ENCODE measurements at places on chromosomes 7 and 10.
A peak's percentile ranks its signal among the peaks of the same experiment; 100 is the strongest.

DNA sequence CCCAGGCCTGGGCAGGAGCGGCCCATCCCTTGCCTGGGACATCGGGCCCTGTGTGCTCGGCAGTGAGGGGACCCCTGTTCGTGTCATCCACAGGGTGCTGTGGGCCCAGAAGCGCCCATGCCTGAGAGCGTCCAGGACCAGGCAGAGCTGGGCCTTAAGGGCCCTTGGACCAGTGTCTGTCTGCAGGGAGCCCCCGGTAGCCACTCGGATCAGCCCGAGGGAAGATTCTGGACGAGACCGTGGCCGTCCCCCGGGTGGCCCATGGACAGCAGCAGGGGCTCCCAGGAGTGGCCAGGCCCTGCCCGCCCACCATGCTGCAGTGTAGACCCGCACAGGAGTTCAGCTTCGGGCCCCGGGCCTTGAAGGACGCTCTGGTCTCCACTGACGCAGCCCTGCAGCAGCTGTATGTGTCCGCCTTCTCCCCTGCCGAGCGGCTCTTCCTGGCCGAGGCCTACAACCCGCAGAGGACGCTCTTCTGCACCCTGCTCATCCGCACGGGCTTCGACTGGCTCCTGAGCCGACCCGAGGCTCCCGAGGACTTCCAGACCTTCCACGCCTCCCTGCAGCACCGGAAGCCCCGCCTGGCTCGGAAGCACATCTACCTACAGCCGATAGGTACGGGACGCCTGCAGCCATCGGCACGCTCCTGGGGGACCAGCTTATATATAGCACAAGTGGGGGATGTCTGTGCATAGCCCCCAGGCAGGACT, 12.3 kb downstream of the AMZ1 start:
- DNase-seq: no peak

DNA sequence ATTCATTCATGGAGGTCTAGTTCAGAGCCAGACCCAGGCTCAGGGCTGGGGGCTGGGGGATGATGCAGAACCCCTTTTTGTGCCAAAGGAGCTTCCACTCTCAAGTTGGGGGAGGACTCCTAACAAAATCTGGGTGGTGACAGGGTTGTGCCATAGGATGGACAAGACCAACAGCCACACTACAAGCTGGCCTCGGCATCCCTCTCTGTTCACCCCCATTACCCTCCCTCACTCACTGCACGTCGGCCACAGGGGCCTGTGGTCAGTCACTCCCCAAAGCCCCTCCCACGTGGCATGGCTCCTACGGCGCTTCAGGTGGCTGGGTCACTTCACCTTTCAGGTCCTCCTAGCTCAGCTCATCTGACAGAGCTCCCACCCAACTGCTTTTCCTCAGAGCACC, 348.7 kb upstream of the ZMIZ1 start:
- DNase-seq: no peak

DNA sequence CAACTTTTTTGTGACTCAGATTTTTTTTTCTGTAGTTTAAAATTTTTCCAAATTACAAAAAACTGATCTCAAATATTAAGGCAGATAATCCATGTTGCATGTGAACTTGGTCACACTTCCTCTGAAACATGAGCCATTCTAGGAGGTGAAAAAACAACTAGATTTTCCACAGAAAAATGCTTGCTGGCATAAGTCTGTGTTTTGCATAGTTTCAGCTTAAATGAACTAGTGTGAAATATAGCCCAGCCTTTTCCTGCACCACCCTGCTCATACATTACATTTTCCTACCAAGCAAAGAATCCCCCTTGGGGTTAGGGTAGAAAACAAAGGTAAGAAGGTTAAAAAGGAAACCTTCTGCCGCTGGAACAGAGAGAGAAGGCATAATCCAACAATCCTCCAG, 48.2 kb downstream of the SLC25A13 start:
- no peak for DNase-seq

GRCh38 chr10:24556750-24557742, 166.6 kb downstream of the ARHGAP21 start:
- DNase-seq: no peak

- peak; percentile 60 for DNase-seq
Measured at GRCh38 chr7:897771-898376, 21.5 kb downstream of the GET4 start.

DNA sequence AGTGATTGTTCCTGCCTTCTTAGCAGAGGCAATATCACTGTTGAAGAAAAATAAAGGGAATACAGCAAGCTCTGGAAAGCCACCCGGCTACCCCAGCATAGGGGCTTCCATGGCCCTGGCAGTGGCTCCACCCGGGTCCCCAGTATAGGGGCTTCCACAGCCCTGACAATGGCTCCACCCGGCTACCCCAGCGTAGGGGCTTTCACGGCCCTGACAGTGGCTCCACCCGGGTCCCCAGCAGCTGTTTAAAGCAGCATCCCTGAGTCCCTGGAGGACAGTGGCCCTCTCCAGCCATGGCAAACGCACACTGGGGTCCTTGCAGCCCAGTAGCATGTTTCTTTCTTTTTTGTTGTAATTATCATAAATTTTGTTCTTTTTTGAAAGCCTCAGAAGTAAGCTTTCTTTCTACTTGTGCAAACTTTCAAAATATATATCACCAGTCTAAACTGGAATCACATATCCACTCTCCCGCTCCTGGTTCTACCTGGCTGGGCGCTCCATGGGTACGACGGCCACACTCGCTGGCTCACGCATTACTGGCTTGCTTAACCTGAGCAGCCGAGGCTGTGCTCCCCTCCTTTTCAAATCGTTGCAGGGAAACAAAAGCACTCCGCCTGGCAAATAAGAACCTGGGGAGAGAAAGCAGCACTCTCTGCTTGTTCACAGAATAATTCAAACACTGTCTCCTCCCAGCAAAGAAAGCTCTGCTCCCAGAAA, 62.1 kb downstream of the TCERG1L start:
- DNase-seq: no peak

DNA sequence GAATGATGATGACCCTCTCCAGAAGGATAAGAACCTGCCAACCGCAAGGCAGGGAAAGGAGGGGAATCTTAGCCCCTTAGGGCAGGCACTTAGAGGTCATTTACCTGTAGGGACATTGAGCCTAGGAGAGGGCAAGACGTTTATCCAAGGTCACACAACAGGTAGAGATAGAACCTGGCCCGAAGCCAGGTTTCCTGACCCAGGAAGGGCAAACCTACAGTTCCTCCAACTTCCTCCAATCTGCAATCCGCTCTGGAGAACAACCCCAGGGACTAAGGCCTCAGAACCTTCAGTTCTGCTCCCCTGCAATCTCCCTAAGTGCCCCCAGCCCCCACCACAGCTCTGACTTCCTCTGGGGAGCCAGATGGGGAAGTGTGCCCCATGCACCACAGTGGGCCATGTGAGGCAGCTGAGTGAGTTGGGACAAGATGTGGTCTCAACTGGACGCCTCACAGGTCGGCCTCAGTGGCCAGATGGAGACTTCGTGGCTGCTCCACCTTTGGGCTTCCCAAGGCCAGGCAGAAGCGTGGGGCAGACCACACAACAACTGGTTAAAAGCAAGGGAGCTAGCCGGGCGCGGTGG, 1.4 kb upstream of the PSAP start:
- DNase-seq: peak; percentile 48

DNA sequence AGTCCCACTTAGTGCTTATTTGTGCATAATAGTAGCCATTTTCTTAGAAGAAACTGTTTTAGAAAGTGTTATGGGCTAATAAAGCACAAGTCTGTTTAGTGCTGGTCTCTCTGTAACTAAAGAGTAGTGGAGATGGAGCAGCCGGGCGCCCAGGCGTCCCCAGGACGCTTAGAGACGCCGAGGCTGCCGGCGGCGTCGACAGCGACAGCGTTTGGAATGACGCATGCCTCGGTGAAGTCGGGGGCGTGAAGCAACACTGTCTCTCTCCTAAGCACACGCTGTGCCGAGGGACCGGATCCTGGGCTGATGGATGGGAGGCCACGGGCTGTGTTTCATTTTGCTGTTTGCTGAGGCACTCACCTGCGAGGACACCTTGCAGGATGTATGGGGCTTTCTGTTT, 588.6 kb upstream of the FOXK1 start:
- no peak for DNase-seq

- DNase-seq: no peak
Measured at GRCh38 chr7:133912916-133913697, 214.0 kb upstream of the LRGUK start.

DNA sequence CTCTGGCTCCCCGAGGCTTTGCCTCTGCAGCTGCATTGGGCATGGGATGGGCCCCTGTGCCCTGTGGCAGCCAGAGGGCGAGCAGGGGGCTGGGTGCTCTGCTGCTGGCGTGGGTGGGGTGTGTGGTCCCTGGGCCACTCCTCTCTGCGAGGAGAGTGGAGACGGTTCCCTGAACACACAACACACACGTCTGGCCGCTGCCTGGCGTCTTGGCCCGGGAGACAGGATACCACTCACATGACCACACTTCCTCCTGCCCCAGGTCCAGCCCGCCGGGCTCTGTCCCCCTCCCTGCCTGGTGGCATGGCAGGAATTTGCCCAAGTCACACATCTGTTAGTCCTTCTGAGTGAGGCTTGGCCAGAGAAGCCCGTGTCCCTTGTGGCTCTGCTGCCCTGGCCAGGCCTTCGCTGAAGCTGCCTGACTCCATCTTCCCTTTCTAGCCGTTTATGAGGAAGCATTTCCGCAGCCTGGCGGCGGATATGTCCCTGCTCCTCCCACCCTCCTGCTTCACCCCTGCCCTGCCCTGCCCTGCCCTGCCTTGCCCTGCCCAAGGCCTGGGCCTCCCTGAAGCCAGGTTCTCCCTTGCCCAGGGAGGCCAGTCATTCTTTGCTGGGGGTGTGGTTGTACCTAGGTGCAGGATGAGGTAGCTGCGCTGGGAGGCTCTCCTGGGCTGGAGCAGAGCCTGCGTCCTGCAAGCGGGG, 3.0 kb downstream of the BRI3 start:
- peak; percentile 84 for DNase-seq

DNA sequence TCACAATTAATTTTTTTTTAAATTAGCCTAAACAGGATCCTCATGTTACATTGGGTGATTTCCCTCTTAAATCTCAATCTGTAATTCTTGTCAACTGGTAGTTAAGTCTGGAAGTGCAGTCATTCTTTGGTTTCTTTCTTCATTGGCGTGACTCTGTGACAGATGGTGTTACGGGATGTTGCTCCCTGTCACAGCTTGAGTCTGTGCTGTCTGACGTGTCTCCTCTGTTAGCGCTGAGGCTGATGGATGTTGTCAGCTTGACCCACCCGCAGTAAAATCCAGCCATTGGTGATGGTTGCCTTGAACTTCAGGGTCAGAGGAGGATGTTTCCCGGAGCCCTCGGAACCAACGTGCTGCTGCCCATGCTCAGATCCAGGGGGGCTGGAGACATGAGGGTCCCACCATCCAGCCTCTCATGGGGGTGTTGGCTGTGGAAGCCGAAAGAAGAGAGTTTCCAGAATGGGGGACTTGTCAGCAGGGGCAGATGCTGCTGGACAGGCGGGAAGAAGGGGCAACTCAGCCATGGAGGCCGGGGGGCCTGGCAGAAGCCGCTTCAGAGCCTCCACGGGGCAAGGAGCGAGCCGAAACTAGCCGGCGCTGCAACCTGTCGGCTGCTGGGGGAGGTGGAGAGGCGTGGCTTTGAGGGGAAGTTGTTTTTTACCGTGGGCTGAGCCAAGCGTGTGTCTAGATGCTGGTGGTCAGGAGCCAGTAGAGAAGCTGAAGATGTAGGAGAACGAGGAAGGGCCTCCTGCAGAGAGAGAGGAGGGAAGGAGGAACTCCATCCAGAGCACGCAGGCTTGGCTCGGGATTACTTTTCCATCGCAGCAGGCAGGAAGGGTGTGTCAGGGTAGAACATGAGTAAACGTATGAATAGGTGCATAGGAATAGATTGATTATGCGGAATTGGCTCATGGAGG, 3.5 kb downstream of the SUN1 start:
- peak; percentile 13 for DNase-seq

GRCh38 chr10:88931548-88931947, 21.0 kb downstream of the ACTA2 start:
- no peak for DNase-seq

- DNase-seq: no peak
Measured at GRCh38 chr10:122265896-122266295, 5.2 kb upstream of the BTBD16 start.

GRCh38 chr7:119999738-120000475, 273.1 kb upstream of the KCND2 start:
- no peak for DNase-seq

DNA sequence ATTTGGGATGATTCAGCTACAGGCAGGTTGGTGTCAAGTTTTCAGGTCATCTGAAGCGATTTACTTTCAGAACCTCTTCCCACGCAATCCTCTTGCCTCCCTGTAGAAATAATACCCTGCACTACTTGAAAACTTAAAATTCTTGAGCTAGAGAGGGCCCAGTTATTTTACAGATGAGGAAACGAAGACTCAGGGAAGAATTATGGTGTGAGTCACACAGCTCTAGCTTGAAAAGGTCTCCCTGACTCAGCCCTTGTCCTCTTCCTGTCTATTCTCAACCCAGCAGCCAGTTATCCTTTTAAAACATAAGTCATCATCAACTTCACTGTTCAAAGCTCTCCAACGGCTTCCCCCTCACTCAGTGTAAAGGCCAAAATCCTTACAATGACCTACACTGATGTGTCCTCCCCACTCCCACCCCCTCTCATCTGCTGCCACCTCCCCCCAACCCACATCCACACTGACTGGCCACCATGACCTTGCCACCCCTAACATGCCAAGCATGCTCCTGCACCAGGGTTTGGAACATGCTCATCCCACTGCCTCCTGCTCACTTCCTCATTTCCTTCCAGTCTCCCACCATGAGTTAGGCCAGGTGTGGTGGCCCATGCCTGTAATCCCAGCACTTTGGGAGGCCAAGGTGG, 3.4 kb downstream of the DNMBP start:
- no peak for DNase-seq

DNA sequence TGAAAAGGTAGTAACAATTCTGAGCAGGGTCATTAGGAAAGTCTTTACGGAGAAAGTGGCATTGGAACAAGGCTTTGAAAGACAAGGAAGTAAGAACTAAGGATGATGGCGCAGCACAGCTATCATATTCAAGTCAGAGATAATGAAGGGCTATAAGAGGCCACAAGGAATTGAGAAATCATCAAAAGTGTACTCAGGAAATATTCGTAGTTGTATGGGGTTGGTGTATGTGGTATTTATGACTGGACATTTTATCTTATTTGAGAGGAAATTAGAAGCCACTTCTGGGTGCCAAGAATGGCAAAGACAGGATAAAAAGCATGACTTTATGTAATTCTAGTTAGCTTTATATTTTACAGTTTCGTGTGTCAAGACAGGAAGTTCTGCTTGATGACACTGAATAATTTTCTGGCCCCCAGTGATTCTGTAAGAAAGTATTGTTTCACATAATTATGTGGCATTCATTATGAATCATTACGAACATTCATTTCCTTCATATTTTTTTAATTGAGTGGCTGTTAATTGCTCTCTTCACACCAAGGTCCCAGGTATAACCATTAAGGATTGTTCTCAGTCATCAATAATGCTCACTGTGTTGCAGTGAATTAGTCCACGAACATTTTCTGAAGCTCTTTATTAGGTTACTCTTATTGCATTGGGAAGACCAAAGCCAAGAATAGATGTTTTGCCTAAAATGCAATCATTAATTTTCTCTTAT, 244.3 kb downstream of the PHF14 start:
- DNase-seq: no peak

- peak; percentile 69 for DNase-seq
Measured at GRCh38 chr7:29177963-29178600, 16.5 kb upstream of the CHN2 start.

- no peak for DNase-seq
Measured at GRCh38 chr10:109886781-109887140, 36.5 kb downstream of the XPNPEP1 start.
